ENCODE measurements at places on chromosomes 11 and 22. TPM values are rescaled to one million over a fixed set of nuclear protein-coding genes. Genes with fewer than 3 reads are reported as not detected.

Gene TRIM51
- not detected for polyA plus RNA-seq

GRCh38 chr11:77815459-77815858, 5.1 kb downstream of the RSF1 start:
- no peak for DNase-seq

DNA sequence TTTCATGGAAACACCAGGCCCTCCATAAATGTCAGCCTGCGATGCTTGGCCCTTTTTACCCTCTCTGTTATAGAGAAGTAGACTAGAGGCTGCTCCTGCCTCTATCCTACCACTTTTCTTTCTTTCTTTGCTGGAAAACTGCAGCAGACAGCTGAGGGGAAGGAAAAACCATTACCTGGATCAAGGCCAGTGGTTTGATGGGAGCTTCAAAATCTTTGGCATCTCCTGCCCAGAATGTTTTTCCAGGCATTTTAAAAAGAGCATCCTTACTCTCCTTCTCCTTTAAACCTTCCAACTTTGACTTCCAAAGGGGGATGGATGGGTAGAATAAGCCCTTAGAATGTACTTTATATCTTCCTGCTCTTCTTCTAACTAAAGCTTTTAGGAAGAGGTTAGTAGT, 44.9 kb downstream of the EXT2 start:
- DNase-seq: no peak

GRCh38 chr11:79363256-79363655, 77.6 kb downstream of the TENM4 start:
- DNase-seq: no peak

DNA sequence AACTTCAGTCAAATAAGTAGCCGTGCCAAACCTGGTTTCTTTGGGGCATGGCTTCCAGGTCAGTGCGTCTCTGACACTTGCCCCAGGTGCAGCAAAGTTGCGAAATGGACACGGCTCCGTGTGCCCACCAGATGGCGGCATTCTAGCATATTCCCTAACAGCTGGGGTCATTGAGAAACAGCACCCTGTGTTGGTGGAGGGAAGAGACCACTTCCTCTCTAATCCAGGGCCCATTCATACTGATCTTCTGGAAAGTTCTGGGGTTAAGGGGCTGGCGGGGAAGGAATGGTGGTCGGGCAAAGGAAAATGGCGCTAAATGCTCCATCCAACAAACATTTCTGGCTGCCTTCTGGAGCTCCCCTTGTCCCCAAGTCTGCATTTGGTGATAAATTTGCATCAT, 141.2 kb upstream of the TIMP3 start:
- DNase-seq: no peak

DNA sequence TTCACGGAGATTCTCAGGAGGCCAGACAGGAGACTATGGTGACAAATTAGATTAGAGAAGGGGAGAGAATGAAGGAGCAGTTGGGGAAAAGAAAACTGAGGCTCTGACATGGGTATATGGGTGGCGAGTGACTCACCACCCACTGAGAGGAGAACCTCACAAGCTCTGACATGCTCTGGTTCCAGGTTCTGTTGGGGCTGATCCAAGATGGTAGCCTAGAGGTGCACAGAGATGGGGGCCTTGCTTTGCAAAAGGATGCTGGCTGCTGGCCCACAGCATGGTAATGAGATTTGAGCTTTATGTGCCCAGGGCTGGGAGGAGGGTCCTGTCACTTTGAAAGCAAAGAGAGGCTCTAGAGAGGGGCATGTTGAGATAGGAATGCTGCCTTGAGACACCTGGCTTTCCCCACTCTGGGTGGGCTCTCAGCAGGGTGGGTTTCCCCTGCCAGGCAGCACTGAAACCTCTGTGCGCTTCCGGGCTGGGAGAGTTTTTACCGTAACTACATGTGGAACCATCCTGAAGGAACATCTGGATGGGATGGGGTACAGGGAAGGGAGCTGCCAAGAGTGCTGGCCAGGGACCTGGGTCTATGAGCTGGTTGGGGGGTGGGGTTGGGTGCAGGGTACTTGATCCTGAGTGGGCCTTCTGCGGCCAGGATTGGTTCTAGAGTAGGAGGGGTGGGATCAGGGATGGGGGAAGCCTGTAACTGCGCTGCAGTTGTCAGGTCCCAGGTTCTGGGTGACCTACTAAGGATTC, 1.2 kb upstream of the GRK2 start:
- DNase-seq: no peak

- no peak for DNase-seq
Measured at GRCh38 chr22:32874385-32874784, 72.9 kb downstream of the TIMP3 start.

DNA sequence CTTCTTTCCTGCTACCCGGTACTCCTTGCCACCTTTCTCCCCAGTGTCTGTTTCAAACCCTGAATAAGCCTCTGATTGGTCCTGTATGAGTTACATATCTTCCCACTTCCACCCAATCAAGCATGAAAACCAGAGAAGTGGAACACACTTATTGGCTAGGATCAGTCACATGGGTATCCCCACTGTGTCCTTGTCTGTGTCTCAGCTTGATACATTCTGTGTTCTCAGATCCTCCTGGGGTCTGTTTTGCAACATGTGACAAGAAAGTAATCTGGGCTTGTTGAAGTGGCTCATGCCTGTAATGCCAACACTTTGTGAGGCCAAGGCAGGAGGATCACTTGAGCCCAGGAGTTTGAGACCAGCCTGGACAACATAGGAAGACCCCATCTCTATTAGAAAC, 23.9 kb downstream of the MCHR1 start:
- DNase-seq: no peak

Gene GGTLC3
- 0.25 TPM for polyA plus RNA-seq

DNA sequence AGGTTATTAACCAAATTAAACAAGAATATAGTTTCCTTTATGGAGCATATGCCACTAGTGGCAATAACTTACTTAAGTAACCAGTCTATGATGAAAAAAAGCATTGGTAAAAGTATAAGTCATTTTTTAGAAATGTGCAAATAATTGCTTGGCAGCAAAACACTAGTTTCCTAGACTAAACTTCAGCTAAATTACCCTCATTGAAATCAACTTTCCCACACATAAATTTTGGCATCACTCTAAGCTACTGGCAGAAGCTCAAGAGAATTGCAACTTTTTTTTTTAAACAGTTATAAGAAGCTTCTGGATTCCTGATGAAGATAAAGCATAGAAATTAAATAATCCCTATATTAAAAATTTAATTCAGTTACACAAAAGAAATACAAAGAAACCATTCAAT, 12.5 kb downstream of the CCDC34 start:
- DNase-seq: no peak

DNA sequence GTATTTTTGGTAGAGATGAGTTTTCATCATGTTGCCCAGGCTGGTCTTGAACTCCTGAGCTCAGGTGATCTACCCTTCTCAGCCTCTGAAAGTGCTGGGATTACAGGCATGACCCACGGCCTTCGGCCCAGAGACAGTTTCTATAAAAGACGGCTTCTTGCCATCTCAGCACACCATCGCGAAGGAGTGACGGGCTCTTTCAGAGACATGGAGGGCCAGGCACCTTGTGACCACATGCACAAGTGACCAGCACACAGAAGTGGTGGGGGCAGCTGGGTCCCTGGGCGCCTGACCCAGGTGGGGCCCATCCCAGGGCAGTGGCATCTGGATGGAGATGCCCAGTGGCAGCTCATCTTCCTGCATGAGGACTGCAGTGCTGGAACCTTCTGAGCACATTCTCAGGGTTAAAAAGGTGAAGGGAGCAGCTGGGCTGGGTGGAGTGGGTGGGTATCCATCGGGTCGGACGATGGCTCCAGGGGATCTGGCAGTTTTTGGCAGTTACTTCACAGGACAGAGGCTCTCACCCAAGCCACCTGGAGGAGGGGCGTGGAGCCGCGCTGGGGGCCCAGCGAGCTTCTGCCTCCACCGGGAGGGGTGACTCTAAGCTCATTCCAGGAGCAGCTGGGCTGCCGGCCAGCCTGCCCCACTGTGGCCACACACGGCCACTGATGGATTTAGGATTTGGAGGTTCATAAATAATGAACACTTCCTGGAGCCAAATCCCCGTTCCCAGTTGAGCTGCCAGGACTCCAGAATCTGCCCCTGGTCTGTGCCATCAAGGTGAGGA, 373.0 kb downstream of the CTTN start:
- no peak for DNase-seq

All from renal cortex interstitium (tissue), 15 donors.